Naive thymus-derived CD4-positive, alpha-beta T cell (primary cell): ENCODE measurements at places on chromosomes 5 and 9. TPM values are rescaled to one million over a fixed set of nuclear protein-coding genes. Genes with fewer than 3 reads are reported as not detected.

The KLHL9 gene
- 11.8 TPM for total RNA-seq

DNA sequence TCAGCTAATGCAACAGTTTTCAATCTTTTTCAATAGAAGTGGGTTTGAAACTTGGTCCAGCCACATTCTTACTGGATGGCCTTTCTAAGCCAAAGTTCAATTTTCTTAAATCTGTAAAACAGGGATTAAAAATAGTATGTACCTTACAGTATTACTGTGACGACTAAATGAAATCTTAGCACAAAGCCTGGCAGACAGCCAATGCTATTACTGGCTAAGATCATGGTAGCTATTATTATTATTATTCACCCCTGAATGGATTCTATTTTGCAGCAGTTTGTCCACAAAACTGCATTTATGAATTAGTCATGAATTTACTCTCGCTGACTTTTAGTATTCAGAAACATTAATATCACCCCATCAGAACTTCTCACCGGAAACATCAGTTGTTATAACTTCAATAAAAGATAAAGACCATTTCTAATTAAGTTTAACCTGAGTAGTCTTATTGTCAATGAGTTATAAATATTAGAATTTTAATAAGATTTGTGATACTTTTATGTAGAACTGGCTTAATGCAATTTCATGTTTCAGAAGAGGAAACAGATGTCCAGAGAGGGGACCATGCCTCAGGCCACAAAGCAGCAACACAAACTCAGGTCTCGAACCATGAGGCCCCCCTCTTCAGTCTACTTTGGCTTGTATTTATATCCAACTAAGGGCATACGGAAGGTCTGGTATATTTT is 468.2 kb downstream of the ARHGEF28 start:
- DNase-seq = no peak

The PCA3 gene
- not detected for total RNA-seq

DNA sequence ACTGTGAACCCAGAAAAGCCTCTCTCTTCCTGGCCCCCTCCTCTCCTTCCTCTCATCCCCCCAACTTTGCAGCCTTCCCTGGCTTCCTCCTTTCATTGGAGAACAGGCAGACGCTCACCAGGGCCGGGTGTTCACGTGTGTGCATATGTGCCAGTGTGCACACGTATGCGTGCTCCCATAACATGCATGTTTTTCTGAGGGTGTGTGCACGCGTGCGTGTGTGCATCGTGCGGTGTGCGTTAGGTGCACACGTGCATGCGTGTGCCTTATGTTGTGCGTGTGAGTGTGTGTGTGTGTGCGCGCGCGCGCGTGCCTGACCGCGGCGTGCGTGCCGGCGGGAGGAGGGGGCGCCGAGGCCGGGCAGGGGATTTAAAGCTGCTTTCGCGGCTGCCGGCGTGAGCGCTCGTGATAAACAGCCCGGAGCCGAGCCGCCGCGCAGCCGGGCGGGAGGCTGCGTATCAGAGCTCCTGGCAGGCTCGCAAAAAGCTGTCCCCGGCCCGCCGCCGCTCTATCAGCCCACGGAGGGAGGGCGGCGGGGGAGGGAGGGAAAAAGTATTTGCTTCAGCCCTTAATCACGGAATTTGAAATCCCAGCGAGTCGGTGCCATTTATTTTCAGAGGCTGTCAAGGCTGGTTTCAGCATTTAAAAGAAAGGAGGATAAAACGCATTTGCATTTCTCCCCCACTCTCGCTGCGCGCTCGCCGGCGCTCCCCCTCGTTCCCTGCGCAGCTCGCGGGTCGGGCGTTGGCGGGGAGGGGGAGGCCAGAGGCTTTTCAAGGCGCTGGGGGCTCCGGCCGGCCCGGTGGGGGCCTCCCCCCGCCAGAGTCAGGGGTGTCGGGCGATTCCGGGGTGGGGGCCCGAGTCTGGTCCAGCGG is 183.9 kb downstream of the C9orf50 start:
- DNase-seq = peak; percentile 36

DNA sequence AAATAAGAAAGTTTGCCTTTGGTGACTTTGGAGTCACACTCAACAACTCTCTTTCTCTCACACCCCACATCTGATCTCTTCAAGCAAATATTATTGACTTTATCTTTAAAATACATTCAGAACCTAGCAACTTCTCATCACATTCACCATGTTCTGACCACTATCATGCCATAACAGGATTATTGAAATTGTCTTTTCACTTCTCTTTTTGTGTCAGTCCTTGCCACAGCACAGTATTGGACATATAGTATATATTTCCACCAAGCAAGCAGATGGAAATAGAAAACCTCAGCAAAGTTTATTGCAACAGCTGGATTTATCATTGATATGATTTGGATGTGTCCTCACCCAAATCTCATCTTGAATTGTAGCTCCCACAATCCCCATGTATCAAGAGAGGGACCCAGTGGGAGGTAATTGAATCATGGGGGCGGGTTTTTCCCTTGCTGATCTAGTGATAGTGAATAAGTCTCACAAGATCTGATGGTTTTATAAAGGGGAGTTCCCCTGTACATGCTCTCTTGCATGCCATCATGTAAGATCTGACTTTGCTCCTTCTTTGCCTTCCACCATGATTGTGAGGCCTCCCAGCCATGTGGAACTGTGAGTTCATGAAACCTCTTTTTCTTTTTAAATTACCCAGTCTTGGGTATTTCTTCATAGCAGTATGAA is 26.9 kb upstream of the ITGA1 start:
- DNase-seq = no peak

The INSL4 gene
- total RNA-seq = not detected

DNA sequence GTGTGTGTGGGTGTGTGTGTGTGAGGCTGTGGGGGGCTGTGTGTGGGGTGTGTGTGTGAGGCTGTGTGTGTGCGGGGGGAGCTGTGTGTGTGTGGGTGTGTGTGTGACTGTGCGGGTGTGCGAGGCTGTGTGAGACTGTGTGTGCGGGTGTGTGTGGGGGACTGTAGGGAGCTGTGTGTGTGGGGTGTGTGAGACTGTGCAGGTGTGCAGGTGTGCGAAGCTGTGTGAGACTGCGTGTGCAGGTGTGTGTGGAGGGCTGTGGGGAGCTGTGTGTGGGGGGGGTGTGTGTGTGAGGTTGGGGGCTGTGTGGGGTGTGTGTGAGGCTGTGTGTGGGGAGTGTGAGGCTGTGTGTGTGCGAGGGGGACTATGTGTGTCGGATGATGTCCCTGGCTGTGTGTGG is 23.2 kb downstream of the AHRR start:
- no peak for DNase-seq

The SLIT3 gene
- not detected for total RNA-seq

The FAM81B gene
- not detected in 2 replicates for total RNA-seq

GRCh38 chr5:95895251-95895650 is 66.4 kb downstream of the ELL2 start:
- no peak for DNase-seq

- no peak for DNase-seq
Measured at GRCh38 chr9:134483361-134484184, 157.3 kb downstream of the RXRA start.

- no peak for DNase-seq
Measured at GRCh38 chr5:136246632-136247031, 53.7 kb upstream of the SMIM32 start.

The BHMT2 gene
- not detected for total RNA-seq

DNA sequence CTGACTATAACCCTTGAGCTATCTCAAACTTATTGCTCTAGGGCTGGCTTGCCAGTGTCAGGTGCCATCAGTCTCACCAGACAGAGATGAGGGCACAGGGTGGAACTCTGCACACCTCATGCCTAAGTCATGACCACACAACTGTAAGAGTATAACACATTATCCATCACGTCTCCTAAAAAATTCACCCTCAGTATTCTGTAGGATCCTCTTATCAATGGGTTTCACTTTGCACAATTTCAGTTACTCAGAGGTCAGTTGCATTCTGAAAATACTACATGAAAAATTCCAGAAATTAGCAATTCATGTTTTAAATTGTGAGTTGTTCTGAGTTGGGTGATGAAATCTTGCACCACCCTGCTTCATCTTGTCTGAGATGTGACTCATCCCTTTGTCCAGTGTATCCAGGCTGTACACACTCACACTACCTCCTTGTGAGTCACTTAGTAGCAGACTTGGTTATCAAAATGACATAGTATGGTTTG is 690.9 kb upstream of the CDH18 start:
- no peak for DNase-seq

The PDCD1LG2 gene
- 0.16 TPM for total RNA-seq

- no peak for DNase-seq
Measured at GRCh38 chr5:81901586-81901985, 70.2 kb upstream of the ATG10 start.

DNA sequence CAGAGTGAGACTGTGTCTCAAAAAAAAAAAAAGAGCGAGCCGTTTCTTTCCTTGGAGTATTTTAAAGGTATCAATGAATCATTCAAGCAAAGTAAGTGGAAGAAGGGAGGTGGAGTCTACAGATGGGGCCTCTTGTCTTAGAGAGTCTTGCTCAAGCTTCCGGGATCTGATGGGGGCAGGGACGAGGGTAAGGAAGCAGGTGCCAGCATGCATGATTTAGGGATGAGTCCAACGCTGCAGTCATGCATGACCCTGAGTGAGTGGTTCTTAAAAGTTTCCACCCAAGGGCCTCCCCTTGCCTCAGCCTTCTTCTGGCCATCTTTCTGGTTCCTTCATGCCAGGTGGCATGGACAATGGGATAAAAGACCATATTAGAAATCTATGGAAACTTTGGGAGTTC is 79.6 kb downstream of the MYO10 start:
- DNase-seq = no peak

DNA sequence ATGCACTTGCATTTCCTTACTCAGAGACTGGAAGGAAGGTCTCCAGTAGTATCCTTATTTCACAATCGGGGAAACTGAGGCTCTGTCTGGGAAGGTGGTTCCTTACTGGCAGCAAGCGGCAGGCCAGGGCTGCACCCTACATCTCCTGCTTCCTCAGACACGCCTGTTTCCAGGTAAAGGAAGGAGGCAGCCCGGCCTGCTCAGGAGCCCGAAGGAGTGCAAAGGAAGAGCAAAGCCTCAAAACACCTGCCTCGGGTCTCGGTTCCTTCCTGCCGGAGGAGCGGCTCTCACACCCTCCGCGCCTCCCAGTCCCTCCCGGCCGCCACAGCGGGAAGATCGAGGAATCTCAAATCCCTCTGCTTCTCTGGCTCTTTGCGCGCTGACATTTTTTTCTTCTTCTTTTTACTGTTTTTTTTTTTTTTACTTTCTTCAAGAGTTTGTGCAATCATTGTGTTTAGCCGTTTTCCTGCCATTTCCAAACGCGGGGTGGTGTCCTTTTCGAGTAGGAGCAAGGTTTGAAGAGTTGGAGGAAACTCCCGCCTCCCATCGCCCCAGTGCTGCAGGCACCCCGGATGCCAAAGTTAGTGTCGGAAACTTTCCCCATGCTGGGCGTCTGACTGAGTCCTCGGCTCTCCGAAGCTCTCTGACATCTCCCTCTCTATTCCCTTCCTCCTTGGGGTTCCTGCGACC is 1.0 kb downstream of the GGTA1 start:
- DNase-seq = no peak

DNA sequence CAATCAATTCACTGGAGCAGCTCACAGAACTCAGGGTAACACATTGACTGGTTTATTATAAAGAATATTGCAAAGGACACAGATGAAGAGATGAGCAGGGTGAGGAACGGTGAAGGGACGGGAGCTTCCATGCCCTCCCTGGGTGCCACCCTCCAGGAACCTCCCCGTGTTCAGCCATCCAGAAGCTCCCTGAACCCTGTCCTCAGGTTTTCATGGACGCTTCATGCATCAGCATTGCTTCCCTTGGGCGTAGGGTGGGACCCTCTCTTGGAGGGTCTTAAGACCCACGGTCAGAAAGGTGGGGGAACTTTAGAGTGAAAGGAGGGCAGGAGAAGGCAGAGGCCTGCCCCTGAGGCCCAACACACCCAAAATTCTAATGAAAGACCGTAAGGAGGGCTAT is 12.8 kb downstream of the LAMC3 start:
- DNase-seq = no peak

DNA sequence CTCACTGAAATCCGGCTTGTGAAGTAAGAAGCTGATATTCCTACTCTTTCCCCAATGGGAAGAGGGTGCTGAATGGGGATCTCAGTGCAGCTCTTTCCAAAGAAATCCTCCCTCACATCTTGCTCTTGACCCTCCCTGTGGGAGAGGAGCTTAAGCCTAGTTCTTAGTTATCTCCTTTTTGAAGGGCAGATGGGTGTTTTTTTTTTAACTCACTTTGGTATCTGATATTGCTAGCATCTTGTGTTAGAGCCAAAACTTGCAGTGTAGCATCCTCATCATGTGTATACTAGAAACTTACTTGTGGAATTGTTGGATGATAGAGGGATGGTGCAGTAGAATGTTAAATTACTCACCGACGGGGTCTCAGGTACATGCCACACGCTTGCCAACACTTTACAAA is 90.2 kb downstream of the F2RL2 start:
- DNase-seq = no peak

GRCh38 chr5:150345716-150346115 is 11.8 kb upstream of the TCOF1 start:
- no peak for DNase-seq

GRCh38 chr5:17374973-17375742 is 122.9 kb upstream of the TAF11L2 start:
- no peak for DNase-seq

GRCh38 chr5:40413743-40414142 is 266.0 kb upstream of the PTGER4 start:
- DNase-seq = no peak

The RCL1 gene
- 24.3 and 26.4 TPM in 2 replicates for total RNA-seq

DNA sequence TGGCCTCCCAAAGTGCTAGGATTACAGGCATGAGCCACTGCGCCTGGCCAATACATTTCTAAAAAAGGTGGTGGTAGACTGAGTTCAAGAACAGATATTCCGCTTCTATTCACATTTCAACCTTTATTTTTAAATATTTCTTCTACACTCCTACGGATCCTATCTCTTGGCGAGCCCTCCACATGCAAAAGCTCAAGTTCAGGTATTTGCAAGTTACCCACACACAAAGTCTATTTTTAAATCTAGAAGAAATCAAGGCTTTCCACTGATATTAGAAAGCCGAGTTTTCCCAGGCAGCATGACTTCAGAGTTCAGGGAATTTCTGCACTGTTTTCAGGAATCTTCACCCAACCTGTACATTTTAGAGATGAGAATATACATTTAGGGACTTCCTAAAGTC is 101.3 kb upstream of the SAP30L start:
- no peak for DNase-seq

- DNase-seq = no peak
Measured at GRCh38 chr5:151249281-151249680, 3.7 kb upstream of the GM2A start.

The NTMT1 gene
- total RNA-seq = 33.5 TPM

GRCh38 chr5:139904816-139905661 is 109.4 kb downstream of the PSD2 start:
- no peak for DNase-seq

DNA sequence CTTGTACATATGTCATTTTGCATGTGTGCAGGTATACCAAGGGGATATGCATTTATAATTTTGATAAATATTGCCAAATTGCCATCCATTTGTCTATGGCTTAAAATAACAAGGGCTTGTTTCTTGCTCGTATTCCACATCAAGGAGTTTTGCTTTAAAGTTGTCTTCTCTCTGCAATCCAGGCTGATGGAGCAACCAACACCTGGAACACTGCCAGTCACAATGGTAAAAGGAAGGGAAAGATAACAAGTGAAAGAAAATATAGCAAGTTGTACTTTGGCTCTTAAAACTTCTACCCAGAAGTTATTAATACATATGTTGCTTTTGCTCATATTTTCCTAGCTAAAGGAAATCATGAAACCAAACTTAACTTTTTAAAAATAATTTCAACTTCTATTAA is 156.9 kb downstream of the UNC13B start:
- DNase-seq = no peak
